ENCODE measurements at places on chromosomes 5 and 9.

DNA sequence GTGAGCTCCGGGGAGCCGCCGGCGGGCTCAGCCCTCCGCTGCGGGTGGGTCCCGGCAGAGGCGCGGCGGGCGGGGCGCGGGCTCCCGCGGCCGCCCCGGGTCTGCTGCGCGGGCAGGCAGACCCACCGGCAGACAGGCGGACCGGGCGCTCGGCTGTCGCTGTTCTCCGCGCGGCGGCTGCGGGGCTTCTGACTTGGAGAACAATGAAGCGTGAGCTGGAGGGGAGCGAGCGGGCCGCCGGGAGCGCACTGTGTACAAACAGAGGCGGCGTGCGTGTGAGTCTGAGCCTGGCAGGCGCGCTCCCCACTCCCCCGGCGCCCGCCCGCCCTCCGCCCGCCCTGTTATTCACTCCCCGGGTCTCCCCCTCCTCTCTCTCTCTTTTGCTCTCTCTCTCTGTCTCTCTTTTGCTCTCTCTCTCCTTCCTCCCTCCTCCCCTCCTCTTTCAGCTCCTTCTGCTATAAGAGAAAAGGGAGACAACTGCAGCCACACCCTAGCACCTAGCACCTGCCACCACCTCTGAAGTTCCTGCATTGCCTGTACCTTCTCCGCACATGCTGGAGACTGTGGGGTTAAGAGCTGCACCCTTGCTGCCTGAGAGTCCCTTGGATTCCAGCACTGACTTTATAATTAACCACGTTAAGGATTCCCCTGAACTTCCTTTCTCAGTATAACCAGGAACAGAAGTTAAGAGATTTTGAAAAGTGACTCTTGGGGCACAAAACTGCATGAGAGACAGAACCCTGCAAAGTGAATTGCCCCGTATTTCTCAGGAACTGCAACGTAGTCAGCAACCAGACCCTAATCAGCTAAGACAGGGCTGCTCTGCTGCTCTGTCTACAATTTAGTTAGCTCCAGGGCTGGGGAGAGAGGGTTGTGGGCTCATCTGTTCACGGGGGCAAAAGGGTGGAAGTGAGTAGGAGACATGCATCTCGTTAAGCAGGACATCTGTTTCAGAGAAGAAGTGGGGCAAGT lies at the start of gene EDIL3:
Gene EDIL3 (minus strand): TSS at position 277 of the 972 bp plus-strand sequence. CDS start 506 bp downstream, outside the sequence.
- DNase-seq = peak; percentile 60

DNA sequence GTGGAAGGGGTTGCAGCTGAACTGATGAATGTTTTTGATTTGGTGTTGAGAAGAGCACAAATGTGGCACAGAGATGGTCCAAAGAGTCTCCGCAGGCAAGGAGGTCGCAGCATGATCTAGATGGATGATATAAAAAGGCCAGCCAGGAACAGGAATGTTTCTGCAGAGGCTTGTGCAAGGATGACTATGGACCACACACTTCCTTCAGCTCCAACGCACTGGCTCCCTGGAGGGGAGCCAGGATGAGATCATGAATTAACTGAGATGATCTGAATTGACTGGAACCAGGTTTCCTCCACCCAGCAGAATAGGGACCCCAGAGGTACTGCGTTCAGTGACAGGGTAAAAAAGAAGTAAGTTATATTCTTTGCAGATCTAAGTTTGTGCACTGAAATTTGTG lies 89.0 kb downstream of the ARSB start:
- peak; percentile 75 for DNase-seq

DNA sequence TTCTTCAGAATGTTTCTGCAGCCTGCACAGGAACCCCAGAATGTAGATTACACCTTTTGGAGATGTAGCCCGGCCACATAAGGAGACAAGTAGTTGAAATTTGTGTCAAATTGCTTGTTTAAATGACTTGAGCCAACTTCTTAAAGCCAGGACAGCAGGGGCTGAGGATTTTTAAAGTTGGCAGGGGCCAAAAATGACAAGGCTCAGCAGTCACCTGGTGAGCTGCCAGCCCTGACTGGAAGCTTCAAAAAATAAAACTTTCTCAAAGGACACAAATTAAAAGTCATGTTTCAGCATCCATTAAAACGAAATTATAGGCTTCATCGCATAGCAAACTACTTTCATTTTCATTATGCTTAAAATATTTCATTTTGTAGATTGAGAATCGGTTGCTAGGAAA lies 340.3 kb upstream of the WWC1 start:
- no peak for DNase-seq

DNA sequence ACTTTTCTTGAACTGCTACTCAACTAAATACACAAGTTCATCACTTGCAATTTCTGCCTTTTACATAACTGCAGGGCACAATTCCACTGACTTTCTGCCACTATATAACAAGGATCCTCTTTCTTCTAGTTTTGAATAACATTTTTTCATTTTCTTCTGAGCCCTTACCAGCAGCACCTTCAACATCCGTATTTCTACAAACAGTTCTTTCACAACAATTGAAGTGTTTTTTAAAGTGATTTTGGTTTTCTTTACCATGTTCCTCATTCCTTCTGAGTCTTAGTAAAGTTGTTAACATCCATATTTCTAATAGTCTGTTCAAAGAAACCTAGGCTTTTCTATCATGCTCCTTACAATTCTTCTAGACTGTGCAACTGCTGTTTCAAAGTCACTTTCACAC lies 127.2 kb upstream of the PITX1 start:
- no peak for DNase-seq

DNA sequence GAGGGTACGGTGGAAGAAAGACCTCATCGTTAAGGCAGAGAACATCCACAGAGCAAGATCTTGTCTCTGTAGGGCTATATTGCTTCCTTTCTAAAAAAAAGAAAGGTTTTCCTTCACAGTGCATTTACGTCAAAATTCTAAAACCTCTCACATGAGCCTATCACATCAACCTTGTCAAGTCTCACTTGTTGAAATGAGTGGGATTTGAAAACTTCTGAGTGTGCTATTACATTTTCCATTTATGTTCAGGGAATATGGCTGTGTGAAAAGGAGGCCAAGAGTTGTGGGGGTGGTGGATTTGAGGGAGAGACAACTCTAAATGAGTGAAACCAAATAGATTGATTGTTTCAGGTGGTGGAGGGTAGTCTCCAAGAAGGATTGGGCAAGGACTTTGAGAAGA lies 147.1 kb upstream of the MPDZ start:
- no peak for DNase-seq

DNA sequence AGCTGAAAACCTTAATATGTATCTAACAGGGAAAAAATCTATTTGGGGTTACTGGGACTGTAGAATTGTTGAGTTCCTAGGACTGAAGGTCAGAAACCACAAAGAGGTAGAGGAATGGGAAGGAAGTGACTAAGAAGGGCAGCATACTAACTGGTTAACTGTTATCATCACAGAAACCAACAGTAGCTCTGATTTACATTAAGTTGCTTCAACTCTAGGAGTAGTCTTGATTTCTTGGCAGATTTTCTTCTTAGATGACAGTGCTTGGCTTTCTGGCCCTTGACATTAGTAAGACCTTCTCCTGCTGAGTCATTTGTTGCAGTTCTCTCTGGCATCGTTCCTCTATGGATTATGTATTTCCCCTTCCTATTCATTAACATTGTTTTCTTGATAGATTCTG lies 116.1 kb upstream of the RASA1 start:
- peak; percentile 87 for DNase-seq

DNA sequence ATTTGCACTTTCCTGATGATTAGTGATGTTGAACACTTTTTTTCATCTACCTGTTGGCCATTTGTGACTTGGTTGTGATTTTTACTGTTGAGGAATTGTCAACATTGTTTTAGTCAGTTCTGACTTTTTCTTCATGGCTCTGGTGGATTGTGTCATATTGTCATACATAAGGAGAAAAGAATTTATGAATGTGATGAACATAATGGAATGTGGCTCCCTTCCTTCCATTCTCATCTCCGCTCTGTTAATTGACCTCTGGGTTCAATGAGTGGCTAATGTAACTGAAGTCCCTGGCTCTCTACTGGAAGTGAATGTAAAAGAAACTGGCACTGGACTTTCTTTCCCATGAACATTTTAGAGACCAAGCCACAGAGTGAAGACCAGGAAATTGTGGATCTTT lies 49.2 kb downstream of the KIAA1958 start:
- DNase-seq = peak; percentile 71
